ENCODE measurements at places on chromosomes 5 and 9.

DNA sequence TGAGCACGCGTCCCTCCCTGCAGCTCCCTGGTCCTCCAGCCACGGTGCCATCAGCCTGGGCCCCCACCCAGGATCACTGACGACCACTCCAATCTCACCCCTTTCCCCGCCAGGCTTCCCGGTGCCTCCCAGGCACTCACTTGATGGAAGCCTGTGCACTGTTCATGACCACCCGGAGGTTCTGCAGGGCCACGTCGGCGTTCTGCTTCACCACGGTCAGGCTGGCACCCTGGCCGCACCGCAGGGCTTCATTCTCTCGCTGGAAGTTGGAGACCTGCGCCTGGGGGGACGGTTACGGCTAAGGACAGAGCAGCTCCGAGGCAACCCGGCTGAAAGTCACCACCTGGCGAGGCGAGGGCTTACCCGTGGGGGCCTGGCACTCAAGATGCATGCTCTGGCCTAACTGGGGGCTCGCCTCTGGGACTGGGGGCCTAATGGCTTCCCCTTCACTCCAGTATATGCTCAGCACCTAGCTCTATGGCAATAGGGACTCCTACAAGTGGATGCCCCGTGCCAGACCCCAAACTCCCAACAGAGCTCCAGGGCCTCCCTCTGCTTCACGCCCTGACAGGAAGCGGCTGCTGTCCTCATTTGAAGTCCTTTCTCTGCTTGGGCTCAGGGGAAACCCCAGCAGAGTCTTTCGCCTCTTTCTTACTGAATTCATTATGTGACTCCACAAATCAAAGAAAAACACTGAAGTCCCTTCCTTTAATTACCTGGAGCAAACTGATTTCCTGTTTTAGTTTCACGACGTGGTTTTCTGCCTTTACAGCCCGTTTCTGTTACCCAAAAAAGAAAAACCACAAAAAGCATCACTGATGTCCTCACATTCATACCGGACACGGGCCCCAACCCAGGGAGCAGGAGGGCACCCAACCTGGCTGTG, 4.2 kb upstream of the SNAPC4 start:
- no peak overlapping the region for H3K4me3 ChIP-seq
- H3K27me3 ChIP-seq = no peaks in the 10 kb centered on the region
- DNase-seq = no peak
- no peak overlapping the region for H3K27ac ChIP-seq

GRCh38 chr9:116276651-116277121, 123.1 kb downstream of the PAPPA start:
- no peaks in the 10 kb centered on the region for H3K4me1 ChIP-seq
- H3K27me3 ChIP-seq = no peaks in the 10 kb centered on the region
- H3K36me3 ChIP-seq = no peaks in the 10 kb centered on the region
- no peak for DNase-seq

DNA sequence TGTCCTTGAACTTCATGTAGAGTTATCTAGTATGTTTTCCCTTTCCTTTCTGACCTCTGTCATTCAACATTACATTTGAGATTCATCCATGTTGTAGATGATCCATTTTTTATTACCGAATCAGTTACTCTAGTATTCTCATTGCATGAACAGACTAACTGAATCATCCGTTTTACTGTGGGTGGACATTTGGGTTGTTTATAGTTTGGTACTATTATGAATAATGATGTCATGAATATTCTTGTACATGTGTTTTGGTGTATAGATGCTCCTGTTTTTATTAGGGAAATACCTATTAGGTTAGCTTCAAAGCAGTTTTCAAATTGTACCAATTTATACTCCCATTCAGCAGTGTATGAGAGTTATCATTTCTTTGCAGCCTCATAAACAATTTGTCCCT, 94.3 kb upstream of the NIPAL4 start:
- H3K4me1 ChIP-seq = no peaks in the 10 kb centered on the region
- H3K4me3 ChIP-seq = no peak overlapping the region
- no peaks in the 10 kb centered on the region for H3K27me3 ChIP-seq
- H3K27ac ChIP-seq = no peak overlapping the region
- H3K36me3 ChIP-seq = no peaks in the 10 kb centered on the region
- no peak for DNase-seq

- DNase-seq = no peak
- no peaks in the 10 kb centered on the region for H3K4me1 ChIP-seq
- H3K36me3 ChIP-seq = no peaks in the 10 kb centered on the region
These were observed 5.0 kb downstream of the LCN1 start for GRCh38 chr9:135526089-135526729.

DNA sequence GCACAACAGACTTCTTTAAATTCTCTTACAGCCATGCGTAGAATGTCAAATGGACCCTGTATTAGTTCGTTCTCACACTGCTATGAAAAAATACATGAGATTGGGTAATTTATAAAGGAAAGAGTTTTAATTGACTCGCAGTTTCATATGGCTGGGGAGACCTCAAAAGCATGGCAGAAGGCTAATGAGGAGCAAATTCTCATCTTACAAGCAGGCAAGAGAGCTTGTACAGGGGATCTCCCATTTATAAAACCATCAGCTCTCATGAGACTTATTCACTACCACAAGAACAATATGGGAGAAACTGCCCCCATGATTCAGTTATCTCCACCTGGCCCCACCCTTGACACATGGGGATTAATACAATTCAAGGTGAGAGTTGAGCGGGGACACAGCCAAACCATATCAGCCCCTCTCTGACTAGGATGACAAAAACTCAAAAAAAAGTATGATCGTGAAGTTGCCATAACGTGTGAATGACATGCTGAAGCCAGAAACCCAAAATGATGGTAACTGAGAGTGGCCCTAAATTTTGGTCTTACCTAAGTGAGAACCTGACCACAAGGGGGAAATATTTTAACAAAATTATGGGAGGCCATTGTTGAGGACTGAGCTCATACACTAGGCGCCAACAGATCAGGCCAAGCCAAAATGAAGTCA, 17.5 kb upstream of the TEX10 start:
- no peaks in the 10 kb centered on the region for H3K36me3 ChIP-seq
- no peak overlapping the region for H3K4me3 ChIP-seq
- H3K27me3 ChIP-seq = no peaks in the 10 kb centered on the region
- H3K4me1 ChIP-seq = no peaks in the 10 kb centered on the region
- no peak for DNase-seq

DNA sequence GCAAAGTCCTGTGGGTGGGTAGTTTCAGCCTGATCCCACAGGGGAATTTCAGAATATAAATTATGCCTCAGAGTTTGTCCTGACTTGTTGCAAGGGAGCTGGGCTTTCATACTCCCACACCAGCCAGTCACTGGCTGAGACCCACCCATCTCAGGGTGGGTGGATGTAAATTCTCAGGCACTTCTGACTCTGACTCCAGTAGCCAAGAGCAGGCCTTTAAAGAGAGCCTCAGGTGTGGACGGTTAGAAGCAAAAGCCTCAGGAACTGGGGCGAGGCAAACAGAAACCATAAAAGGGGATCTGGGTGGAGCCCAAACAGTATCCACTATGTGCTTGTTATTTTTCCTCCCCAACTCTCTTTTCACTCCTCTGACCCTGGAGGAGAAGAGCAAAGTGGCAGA, 28.6 kb upstream of the FBXW11 start:
- no peak for DNase-seq
- no peaks in the 10 kb centered on the region for H3K4me1 ChIP-seq
- H3K4me3 ChIP-seq = no peak overlapping the region
- H3K27me3 ChIP-seq = no peaks in the 10 kb centered on the region

DNA sequence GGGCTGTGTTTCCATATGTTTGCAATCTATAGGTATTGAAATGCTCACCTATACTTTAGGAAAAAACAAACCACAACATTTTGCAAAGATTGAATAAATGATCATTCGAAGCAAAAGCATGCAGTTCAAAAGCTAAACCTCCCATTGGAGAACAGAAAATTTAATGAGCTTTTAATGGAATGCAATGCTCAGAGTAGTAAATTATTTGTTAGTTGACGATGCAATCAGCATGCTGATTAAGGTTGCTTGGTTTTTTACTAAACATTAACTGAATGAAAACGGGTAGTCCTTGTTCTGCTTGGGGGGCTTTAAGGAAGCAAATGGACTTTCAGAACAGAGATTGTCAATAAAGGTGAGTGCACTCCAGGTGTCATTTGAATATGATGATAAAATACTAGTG, 123.3 kb upstream of the TMEM161B start:
- no peak for DNase-seq
- no peaks in the 10 kb centered on the region for H3K4me1 ChIP-seq
- H3K4me3 ChIP-seq = no peak overlapping the region

GRCh38 chr9:114688909-114689610, 7.1 kb upstream of the TEX48 start:
- no peak overlapping the region for H3K27ac ChIP-seq
- H3K27me3 ChIP-seq = no peaks in the 10 kb centered on the region
- no peaks in the 10 kb centered on the region for H3K36me3 ChIP-seq
- DNase-seq = no peak
- no peak overlapping the region for H3K4me3 ChIP-seq
- H3K4me1 ChIP-seq = no peaks in the 10 kb centered on the region

DNA sequence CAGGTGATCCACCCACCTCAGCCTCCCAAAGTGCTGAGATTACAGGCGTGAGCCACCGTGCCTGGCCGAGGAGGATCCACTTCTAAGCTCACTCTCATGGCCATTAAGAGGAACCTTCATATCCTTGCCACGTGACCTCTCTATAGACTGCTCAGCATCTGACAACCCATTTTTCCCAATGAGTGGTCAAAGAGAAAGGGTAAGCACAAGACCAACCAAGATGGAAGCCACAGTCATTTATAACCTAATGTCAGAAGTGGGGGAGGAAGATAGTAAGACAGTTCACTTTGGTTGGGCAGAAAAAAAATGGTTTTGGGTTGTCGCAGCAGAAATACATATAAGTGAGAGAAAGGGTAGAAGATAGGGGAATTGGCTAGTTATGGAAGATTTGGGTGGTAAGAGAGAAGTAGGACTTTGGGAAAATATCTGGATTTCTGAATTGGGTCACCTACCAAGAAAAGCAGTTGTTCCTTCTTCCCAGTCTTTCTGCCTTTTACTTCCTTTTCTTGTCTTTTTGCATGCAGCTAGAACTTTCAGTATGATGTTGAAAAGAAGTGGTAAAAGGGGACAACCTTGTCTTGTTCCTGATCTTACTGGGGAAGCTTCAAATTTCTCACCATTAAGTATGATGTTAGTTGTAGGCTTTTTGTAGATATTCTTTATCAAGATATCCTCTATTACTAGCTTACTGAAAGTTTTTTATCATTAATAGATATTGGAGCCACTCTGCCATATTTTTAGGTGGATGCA, 15.6 kb downstream of the SNX2 start:
- H3K36me3 ChIP-seq = no peaks in the 10 kb centered on the region
- no peaks in the 10 kb centered on the region for H3K4me1 ChIP-seq
- H3K27me3 ChIP-seq = no peaks in the 10 kb centered on the region
- H3K4me3 ChIP-seq = no peak overlapping the region
- no peak for DNase-seq

DNA sequence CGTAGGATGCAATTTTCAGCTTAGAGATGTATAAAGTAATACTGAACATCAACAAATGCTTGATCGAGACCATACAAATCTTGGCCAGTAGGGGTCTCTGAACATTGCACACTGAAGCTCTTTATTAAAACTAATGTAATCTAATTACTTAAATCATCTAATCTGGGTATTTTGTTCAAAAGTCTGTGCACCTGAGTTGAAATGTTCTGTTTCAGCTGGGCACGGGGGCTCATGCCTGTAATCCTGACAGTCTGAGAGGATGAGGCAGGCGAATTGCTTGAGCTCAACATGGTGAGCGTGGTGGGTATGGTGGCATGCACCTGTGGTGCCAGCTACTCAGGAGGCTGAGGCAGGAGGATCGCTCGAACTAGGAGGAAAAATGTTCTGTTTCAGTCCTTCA, 41.0 kb downstream of the ESM1 start:
- H3K4me1 ChIP-seq = no peaks in the 10 kb centered on the region
- H3K27me3 ChIP-seq = no peaks in the 10 kb centered on the region
- no peaks in the 10 kb centered on the region for H3K36me3 ChIP-seq
- H3K4me3 ChIP-seq = no peak overlapping the region
- no peak overlapping the region for H3K27ac ChIP-seq

DNA sequence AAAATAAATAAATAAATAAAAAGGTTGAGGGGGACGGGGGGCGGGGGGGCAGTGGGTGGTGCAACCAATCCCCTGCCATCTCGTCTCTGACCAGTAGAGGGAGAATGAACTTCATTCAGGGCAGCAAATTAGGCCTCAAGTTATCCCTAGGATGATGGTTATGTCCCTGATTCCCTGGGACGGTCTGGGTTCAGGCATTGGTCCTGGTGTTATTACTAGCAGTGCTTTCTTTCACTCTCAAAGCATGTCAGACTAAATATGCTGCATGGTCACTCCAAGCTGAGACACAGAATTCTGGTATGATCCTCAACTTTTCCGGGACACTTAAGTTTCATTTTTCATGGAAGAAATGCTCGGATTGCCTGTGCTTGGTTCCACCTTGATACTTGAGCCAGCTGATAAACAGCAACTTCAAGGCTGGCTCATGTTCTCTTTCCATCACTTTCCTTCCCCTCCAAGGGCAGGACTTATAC, 59.4 kb downstream of the DAP start:
- no peaks in the 10 kb centered on the region for H3K36me3 ChIP-seq
- no peaks in the 10 kb centered on the region for H3K27me3 ChIP-seq
- H3K27ac ChIP-seq = peak overlapping the region; percentile 68
- H3K4me1 ChIP-seq = peaks cover 63% of the 10 kb centered on the region
- DNase-seq = no peak
- H3K4me3 ChIP-seq = no peak overlapping the region

GRCh38 chr5:141966275-141966962, 2.5 kb upstream of the RNF14 start:
- no peaks in the 10 kb centered on the region for H3K27me3 ChIP-seq
- H3K4me1 ChIP-seq = peaks cover 13% of the 10 kb centered on the region
- no peak overlapping the region for H3K4me3 ChIP-seq
- H3K36me3 ChIP-seq = no peaks in the 10 kb centered on the region

- no peaks in the 10 kb centered on the region for H3K27me3 ChIP-seq
- no peak for DNase-seq
- no peaks in the 10 kb centered on the region for H3K4me1 ChIP-seq
- H3K36me3 ChIP-seq = no peaks in the 10 kb centered on the region
- H3K4me3 ChIP-seq = no peak overlapping the region
These were observed 26.8 kb upstream of the PRUNE2 start for GRCh38 chr9:76932757-76933156.

Measured in pancreas (tissue), 10 donors.